ENCODE measurements at places on chromosomes 7 and 10.
A peak's percentile ranks its signal among the peaks of the same experiment; 100 is the strongest.

DNA sequence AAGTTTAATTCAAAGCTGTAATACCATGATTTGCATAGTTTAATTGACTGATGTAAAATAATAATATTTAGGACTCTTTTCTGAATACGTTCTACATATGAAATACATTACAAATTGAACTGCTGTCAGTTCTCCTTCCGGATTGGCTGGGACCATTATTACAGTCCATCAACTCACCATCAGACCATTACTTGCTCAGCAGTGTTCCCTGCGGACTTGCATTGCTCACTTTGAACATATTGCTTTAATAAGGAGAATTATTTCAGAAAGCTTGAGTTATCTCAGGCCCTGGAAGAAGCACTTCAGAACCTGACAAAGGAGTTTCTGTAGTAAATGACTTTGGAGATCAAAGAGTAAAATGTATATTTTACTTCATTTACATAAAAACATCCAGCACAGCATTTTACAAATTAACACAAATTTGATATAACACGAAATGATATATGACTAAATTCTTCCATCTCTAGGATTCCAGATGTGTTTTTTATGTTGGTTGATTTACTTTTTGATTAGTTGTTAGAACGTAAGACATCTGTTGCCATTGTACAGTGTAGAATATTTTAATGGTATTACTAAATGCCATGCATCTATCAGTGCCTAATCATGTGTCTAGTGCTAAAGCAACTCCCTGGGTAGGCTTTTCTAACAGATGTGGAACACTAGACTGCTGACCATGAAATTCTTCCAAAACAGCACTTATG is 418.5 kb upstream of the SEMA3A start:
- no peak for DNase-seq

GRCh38 chr7:33725111-33726025 is 180.0 kb upstream of the BMPER start:
- DNase-seq = no peak

DNA sequence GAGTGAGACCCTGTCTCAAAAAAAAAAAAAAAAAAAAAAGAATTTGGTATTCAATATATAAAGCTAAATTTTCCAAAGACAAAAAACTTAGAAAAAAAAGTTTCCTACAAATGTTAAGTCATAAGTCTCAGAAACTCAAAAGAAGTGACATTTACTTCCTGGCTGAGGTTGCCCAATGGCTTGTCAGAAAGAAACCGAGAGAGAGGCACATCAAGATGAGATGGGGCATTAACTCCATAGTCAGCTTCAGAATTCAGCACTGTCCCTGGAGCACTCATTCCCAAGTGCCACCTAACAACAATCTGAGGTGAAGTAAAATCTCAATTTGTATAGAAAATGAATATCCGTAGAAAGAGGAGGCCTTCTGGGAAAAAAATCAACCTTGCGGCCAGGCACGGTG is 6.8 kb upstream of the SPOCK2 start:
- DNase-seq = no peak

DNA sequence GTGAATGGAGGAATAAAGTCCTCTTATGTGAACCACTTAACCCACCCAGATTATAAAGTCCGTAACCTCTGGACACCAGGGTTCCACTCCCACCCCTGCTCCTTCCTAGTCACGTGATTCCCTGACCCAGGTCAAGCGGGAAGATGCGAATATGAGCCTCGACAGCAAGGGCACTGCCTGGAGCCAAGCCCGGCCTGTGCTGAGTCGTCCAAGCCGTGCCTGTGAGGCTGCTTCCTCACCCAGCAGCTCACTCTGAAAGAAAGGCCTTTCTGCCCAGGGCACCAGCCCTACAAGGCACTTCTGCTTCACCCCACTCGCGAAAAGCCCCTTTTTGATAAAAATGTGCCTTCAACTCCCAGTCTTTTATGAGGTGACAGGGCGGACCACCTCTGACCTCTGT is 85.8 kb downstream of the CYTH3 start:
- no peak for DNase-seq

DNA sequence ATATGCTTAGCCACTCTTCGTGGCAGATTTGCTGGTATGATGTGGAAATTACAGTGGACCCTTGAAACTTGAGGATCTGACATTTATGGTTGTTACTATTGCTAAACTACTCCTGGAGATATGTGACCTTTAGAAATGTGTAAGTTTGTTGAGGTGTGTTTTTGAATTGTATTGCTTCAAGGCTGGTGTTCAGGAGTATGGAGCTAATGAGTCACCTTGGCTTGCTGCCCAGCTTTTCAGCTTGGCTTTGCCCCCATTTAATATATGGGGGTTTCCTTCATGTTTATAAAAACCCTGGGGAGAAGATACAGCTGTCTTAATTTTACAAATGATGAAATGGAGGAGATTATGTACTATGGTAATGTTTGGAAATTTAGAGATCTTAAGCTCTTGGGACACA is 11.6 kb downstream of the HBP1 start:
- peak; percentile 60 for DNase-seq

GRCh38 chr7:88933285-88933684 is 137.7 kb upstream of the TEX47 start:
- no peak for DNase-seq

DNA sequence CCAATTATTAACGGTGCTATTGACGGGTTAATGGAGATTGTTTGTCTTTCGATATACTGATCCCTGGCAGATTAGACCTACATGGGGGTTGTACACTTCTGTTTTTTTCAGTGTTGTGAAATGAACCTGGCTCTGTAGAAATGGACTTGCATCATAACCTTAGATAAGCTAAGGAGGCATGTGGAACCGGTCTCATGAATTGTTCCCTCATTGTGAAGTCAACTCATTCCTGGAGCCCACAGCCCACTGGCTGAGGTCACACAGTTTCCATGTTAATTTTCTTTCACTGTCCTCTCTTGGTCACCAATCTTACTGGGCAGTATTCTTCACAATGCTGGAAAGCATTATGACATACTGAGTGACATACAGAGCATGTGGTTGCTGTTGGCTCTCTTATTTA is 202.8 kb downstream of the BMPER start:
- DNase-seq = no peak

DNA sequence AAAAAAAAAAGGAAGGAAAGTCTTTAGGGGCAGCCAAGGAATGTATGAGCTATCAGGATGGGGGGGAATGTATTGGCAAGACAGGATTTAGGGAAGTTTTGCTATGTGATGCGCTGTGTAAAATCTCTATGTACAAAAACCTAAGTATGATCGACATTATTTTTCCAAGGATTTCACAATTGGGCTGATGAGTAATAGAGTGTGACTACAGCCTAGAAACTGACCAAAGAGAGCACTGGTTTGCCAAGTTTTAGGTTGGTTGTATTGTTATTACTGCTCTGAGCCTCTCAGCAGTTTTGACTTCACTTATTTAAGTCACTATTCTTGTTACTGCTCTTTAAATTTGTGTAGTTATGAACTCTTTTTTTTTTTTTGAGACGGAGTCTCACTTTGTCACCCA is 107.3 kb downstream of the NRCAM start:
- DNase-seq = no peak

DNA sequence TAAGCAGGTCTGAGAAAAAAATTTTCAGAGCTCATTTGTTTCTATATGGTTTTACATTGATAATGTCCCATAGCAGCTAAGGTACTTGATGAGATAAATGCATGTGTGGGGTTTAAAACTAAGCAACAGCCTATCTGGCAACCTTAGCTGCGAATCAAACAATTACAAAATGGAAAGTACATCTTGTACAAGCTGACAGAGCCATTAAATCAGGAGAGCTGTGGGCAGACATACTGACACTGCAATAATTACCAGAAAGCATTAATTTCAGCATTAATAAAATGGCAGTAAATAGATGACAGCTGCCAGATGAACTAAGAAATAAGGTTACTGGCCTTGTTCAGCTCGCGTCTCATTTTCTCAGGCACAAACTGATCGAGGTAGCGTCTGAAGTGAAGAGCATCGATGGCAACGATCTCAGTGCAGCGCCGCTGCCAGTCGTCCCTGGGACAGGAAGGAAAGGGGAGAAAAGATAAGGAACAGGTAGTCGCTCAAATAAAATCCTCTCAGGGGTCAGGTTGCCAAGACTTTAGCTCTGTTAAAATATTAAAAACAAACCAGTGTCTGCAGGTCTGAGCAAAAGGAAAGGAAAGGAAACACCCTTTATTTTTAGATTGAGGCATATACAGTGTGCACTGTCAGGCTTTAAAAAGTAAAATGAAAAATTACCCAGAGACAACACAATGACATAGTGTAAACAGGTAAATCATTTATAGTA is 79.7 kb upstream of the OGDHL start:
- DNase-seq = no peak

GRCh38 chr10:115981081-115981480 is 291.9 kb downstream of the GFRA1 start:
- no peak for DNase-seq

GRCh38 chr7:157529768-157530560 is 193.2 kb downstream of the DNAJB6 start:
- DNase-seq = no peak
